H7 (cell line): ENCODE measurements at places on chromosomes 7 and 10. TPM values are rescaled to one million over a fixed set of nuclear protein-coding genes. Genes with fewer than 3 reads are reported as not detected.

The ITPRID1 gene
- total RNA-seq: 0.18 and 0.24 TPM in 2 replicates

The OR6V1 gene
- not detected in 2 replicates for total RNA-seq

The MPP7 gene
- total RNA-seq: 2.1 and 3.9 TPM in 2 replicates

The ELFN1 gene
- 16.0 and 19.9 TPM in 2 replicates for total RNA-seq

The BHLHA15 gene
- total RNA-seq: 0.90 and 2.8 TPM in 2 replicates

The MYL7 gene
- 1.4 and 4.7 TPM in 2 replicates for total RNA-seq

DNA sequence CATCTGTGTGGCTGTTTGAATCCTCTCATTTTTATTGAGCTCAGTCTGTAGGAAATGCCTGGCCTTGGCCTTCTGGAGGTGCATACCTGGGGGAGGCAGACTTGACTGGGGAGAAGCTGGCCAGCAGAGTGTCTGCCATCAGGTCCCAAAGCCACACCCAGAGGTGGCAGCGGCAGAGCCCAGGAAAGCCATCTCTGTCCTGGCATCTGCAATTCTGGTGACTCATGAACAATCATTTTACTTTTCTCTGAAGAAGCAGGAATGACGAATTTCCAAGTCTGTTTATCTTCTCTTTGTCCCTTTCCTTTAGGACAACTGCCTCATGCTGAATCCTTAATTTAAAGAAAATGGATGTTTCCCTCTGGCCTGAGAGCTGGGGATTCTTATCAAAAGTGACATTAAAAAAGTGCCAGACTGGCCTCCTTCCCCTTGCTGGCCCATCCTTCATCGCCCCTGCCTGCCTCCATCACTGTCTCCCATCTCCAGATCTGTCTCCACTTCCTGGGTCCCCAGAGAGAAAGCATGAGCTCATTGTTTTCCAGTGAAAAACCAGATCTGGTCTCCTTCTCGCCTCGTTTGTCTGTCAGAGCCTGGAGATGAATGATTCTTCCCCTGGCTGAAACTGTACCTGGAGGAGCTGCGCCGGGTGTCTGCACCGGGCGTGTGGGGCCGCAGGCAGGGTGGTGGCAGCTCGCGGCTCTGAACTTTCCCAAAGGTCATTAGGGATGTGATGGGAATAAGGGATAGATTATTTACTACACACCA, 124.5 kb downstream of the TMEM178B start:
- no peak for DNase-seq

DNA sequence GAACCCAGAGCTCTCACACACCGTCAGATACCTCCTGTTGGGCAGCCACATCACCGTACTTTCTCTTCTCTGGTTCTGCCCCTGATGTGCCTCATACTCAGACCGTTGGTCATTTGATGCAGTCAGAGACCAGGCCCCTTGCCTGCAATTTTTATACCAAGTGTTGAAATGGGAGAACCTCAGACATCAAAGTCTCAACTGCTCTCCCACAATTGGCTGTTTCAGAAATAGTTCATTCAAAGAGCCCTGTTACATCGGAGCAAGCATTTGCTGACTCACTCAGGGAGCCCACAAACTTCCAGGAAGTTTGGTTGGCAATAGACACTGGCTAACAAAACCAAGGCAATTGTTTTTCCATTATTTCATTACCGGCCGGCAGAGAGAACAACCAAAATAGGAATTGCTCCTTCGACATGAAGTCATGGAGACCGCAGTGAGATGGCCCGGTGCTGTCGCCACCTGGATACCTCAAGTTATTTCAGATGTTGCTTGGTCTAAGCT, 33.5 kb upstream of the ADAM12 start:
- no peak for DNase-seq

GRCh38 chr10:115525141-115525540, 432.0 kb downstream of the ATRNL1 start:
- DNase-seq: no peak

DNA sequence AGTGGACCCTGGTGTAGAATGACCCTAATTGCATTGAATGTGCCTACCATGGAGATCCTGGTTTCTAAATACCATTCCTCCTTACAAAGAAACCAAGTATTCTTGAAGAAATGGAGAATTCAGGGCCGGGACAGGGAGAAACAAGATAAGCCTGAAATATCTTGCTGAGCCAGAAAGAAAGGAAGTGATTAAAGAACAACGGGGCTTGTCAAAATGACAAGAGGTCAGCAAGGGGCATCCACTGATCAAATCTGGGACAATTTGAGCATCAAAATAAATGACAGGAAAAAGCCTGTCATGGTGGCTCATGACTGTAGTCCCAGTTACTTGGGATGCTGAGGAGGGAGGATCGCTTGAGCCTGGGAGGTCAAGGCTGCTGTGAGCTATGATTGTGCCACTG, 8.1 kb downstream of the ABHD11 start:
- DNase-seq: no peak

GRCh38 chr10:116490028-116490662, 55.6 kb upstream of the PNLIP start:
- peak; percentile 44 for DNase-seq

DNA sequence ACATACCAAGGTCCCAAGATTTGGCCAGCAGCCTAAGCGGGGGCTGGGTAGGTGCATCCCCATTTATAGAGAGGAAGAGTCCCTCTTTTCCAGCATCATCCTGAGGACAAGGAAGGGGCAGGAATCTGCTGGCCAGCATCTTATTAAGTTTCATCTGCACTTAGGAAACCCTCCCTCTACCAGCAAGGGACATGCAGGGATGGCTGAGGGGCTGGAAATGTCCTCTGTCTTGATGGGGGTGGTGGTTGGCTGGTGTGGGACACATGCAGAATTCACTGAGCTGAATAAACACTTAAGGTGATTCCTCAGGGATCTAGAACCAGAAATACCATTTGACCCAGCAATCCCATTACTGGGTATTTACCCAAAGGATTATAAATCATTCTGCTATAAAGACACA, 42.1 kb downstream of the NOD1 start:
- no peak for DNase-seq

DNA sequence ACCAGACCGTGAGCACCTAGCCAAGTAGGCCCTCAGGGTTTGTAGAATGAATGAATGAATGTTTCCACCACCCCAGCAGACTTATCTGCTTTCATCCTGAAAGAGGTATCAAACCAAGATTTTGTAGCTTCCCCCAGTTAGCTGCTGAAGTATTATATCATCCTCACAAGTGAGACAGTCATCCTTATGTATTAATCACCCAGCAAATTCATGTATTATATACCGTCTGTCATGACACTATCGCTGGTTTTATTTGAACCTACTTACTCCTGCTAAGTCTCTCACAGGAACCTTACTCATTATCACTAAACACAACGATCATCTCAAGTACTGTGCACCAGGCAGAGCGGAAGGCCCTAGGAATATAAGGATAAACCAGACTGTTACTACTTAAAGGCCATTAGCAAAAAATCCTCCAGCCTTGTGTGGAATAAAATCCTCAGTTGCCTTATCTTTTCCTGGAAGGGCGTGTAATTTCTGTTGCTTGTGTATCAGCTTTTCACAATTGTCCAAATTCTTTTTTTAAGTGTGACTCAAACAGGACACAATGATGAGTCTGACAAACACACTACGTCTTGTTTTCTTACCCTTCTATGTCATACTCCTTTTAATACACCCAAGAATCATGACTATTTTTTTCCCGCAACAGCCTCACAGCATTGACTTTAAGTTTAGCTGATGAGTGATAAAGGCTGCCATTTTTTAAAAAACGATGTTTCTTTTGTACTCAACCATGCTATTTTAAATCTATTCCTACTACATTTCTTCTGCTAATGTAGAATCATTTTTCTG, 176.1 kb upstream of the KLF14 start:
- DNase-seq: no peak

DNA sequence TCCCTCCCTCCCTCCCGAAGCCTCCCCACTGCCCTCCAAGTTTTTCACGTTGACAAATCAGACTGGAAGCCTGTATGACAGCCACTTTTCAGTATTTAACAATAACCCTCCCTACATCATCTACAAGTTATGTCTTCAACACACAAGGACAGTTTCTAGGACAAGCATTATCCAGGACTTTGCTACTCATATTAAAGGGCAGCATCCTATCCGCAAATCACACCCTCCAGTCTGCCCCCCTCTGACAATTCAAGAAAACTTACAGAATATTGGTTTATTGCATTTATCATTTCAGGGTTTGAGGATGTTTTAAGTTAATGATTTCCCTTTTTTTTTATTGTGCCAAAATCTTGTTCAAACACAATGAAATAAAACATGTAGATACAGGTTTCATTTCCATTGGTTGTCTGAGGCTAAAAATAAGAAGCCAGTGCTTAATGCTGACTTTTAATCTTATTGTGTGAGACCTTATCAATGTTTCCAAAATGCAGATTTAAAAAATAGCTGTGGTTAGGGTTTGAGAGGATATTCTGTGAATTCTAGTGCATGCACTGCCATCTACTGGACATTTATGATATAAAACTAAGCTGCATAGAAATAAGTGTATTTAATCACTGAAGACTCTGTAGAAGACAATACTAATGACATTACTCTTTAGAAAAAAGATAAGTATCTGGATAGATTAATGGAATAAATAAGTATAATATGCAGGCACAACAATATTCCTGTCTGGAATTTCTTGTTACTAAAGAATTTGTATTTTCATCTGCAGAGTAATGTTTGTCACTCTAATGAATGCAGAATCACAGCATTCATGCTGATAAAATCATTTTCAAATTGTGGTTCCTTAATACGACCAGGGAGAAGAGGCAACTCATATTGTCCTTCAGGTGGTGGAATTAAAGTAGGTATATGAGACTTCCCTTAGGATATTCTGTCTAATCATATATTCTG, 64.1 kb downstream of the CAV1 start:
- no peak for DNase-seq

GRCh38 chr10:63173468-63174232, 40.5 kb downstream of the NRBF2 start:
- no peak for DNase-seq

GRCh38 chr10:121526801-121527221, 71.4 kb downstream of the FGFR2 start:
- DNase-seq: no peak

GRCh38 chr7:45082831-45083331, 5.9 kb downstream of the NACAD start:
- no peak for DNase-seq
